ENCODE measurements at places on chromosomes 1 and 21. TPM values are rescaled to one million over a fixed set of nuclear protein-coding genes. Genes with fewer than 3 reads are reported as not detected.

The CHRM3 gene
- 2.5 TPM for total RNA-seq

The LAX1 gene
- 0.22 TPM for total RNA-seq

The ADCY10 gene
- total RNA-seq, result 0.18 TPM

The SLC30A10 gene
- 0.71 TPM for total RNA-seq

The UTS2 gene
- not detected for total RNA-seq

The ESPN gene
- 0.22 TPM for total RNA-seq

The KIAA1614 gene
- 11.7 TPM for total RNA-seq

DNA sequence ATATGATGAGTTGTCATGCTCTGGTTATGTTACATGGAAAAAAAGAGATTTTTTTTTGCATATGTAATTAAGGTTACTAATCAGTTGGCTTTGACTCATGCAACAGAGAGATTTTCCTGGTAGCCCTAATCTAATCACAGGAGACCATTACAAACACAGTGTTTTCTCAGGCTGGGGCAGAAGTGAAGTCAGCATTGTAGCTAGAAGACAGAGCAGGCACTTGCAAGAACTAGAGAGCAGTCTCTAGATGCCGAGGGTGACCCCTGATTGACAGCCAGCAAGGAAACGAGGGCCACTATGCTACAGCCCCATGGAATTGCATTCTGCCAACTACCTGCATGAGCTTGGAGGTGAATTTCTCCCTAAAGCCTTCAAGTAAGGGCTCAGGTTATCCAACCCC is 151.3 kb downstream of the RUNX1 start:
- no peak for DNase-seq

DNA sequence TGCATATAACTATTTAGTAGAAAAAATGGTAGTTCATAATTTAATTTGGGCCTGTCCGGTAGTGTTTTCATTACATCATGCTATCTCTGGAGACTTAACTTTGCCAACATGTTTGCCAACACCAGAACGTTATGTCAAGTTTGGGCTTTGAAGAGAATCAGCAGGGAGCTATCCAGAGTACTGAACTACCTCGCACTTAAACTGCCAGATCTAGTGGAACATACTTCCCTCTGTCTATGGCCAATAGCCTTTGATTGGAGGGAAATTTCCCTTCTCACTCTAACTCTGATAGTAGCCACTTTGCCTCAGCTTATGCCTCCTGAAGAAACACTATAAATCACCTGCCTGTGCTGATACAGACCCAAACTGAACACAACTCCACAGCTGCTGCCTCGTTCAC is 10.0 kb downstream of the LRRC53 start:
- peak; percentile 80 for DNase-seq

DNA sequence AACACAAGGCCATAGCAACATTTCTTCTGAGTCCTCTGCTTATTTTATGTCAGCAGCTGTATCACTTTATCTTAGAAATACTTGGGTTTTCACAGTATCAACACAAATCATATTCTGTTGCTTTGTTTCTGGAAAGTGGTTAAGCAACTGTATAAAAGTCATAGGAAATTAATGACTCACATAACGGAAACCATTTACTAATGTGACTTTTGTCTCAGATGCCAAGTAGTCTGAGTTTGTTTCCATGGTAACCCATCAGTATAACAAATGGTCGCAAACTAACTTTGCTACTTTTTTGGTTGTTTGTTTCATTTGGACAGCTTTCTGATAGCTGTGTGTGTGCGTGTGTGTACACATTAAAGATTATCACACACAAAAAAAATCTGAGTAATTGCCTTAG is 31.1 kb downstream of the EEIG2 start:
- peak; percentile 95 for DNase-seq

GRCh38 chr1:214296860-214297745 is 16.1 kb downstream of the SMYD2 start:
- peak; percentile 37 for DNase-seq

DNA sequence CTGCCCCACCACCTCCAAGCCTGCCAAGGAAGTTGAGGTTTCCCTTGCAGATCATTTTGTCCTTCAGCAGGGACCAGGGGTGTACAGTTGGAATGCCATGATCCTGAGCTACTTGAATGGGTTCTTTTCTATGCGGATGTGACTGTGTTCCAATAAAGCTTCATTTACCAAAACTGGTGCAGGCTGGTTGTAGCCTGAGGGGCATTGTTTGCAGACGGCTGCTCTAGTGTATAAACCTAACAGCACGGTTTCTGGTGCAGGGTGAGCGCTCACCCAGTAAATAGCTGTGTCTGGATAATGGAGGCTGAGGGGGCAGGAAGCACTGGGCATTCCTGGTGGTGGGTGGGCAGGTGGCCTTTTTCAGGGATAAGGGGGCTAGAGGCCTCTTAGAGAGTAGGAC is 72.7 kb upstream of the ACTL8 start:
- DNase-seq, result no peak

DNA sequence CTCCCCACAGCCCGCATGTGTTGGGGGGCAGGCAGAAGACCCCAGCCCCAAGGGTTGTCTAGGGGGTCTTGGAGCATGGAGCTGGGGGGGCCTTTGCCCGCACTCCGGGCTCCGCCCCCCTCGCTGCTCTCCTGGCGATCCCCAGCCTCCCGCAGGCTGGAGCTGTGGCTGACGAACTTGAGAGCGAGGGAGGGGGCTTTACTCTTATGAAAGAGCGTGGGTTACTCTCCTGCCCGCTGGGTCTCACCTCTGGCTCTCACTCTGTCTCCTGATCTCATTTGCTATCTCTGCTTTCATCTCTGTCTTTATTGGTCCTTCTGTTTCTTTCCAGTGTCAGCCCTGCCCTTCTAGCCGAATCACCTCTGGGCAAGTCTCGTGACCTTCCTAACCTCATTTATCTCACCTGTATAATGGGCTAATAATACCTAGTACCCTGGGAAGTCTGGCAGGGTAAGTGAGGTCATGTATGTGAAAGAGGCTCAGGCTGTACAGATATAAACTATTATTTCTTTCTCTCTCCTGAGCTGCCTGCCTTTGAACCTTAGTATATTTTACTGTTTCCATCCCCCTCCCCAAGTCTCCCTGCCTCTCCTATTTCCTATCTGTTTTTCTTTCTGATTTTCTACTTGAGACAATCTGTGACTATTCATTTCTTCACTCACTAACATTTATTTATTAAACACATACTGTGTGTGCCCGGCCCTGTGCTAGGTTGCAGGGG is 731 bp downstream of the EFNA4 start:
- peak; percentile 53 for DNase-seq

DNA sequence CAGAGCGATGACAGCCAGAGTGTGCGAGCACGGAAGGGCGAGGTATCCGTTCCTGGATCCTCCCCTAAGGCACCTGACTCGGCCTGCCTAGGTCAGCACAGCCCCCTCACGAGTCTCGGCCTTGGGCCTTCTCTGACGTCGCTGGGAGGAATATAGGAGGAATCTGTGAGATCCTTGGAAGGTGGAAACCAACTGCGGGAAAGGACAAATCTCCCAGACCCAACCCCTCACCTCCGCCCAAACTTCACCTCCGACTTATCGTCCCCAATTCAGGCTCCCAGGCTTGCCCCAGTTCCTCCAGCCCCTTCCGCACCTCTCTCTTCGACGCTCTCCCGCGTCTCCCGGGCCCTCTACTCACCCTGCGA is 494 bp downstream of the APH1A start:
- DNase-seq, result peak; percentile 52
